Liver (tissue), 10 donors: ENCODE measurements at places on chromosomes 1 and 21.

DNA sequence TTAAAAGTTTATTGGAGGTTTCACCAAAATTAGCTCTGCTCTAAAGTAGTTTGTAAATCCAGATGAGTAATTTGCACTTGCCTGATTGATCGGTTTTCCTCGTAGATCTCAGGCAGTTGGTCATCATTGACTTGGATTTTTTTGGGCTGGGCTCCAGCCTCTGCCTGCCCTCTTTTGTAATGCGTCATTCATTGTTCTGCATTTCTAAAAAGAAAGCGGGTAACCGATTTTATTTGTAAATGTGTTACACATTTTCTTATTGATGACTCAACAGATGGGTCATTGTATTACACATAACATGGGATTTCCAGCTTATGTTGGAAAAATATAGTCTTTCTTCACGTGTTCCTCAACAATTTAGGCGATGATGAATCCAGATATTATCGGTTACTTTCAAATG is 5.5 kb downstream of the ETS2 start:
- DNase-seq = no peak

DNA sequence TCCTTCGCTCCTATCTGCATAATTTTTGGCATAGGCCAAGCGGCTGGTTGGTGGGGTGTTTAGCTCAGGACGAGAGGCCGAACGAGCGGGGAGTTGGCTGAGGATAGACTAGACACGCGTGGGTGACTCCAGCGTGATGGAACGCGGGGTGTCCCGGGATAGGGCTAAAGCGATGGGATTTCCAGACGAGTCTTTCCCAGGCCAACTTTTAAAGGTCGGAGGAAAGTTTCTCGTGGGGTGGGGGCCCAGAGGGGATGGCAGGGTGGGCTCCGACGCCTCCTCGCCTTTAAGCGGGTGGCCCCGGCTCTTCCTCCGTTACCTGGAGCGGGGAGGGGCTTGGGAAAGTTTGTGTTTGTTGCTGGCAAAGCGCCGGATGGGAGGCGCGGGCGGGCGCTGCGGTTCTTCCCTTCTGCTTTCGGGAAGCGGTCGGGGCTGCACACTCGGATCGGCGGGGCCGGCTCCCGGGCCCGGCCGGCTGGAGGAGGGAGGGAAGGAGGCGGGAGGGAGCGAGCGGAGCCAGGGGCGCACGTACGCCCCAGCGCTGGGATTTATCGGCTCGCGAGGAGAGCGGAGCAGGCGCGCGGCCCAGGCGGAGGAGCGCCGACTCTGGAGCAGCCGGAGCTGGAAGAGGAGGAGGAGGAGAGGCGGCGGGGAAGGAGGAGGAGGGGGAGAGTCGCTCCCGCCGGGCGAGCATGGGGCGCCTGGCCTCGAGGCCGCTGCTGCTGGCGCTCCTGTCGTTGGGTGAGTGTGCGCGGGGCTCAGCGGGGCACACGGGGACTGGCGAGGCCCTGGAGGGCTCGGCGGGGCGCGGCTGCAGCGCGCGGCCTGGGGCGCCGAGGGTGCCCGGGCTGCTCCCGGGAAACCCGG is at the start of gene PTGFRN:
Gene PTGFRN, plus strand, starts transcription at position 405 of the 867 bp plus-strand sequence. Its CDS starts 288 bp downstream, at position 693.
- peak; percentile 61 for DNase-seq

GRCh38 chr1:170415710-170416372 is 116.1 kb upstream of the GORAB start:
- DNase-seq = no peak

GRCh38 chr1:8276932-8277331 is 41.0 kb upstream of the SLC45A1 start:
- no peak for DNase-seq

DNA sequence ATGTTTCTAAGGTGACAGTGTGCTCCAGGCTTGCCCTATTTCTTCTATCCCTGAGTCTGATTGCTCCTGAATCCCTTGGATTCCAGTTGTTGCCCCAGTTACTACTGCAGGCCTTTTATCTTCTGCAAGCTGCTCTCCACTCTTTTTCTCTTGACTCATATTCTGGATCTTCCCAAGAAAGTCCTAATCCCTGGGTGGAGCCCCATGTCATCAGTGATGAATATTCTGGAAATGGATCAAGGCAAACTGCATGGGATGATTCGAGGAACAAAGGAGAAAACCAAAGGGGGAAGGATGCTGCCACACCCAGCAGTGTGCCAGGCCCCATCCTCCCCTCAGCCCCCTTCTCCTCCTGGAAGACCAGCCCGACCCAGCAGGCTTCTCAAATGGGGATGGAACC is 63.3 kb upstream of the ATP2B4 start:
- DNase-seq = no peak

DNA sequence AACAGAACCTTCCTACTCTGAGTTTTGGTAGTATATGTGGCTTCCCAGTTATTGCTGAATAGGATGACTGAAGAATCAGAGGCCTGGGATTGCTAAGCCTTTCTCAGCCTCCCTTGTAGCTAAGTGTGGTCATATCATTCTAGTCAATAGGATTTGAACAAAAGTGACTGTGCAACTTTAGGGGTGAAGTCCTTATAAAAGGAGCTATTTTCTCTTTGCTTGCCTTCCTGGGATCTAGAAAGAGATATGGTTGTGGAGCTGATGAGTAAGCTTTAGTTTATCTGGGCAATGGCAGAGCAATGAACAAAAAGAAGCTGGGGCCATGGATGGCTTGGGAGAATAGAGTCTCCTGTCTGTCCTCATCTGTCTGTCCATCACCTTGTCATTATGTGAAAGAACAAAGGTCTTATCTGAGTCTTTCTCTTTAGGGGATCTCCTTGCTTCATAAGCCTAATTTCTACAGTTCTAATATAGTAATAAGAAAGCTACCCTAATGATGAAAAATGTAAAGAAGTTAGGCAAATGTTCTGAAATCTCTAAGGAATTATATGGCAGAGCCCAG is 91.5 kb downstream of the TENT5C start:
- no peak for DNase-seq

GRCh38 chr1:244353551-244354091 is 98.1 kb downstream of the ADSS2 start:
- DNase-seq = no peak

GRCh38 chr1:214331827-214332423 is 51.0 kb downstream of the SMYD2 start:
- DNase-seq = peak; percentile 57

DNA sequence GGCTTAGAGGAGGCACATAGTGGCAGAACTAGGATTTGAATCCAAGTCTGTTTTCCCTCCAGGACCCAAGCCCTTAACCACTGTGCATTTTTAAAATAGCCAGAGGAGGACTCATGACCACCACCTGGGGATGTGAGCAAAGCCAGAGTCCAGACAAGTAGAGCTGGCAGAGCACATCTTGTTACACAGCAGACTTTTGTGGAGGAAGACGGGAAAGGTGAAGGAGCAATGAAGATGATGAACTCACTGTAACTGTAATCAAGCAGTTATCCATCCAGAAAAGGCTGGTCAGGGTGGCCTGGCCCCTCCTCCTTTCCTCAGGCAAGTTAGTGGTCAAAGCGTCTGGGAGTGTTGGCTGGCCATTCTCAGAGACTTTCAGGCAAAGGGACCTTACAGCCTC is 50.9 kb downstream of the SLC44A3 start:
- no peak for DNase-seq

GRCh38 chr1:8533124-8533523 is 215.2 kb downstream of the SLC45A1 start:
- DNase-seq = no peak

DNA sequence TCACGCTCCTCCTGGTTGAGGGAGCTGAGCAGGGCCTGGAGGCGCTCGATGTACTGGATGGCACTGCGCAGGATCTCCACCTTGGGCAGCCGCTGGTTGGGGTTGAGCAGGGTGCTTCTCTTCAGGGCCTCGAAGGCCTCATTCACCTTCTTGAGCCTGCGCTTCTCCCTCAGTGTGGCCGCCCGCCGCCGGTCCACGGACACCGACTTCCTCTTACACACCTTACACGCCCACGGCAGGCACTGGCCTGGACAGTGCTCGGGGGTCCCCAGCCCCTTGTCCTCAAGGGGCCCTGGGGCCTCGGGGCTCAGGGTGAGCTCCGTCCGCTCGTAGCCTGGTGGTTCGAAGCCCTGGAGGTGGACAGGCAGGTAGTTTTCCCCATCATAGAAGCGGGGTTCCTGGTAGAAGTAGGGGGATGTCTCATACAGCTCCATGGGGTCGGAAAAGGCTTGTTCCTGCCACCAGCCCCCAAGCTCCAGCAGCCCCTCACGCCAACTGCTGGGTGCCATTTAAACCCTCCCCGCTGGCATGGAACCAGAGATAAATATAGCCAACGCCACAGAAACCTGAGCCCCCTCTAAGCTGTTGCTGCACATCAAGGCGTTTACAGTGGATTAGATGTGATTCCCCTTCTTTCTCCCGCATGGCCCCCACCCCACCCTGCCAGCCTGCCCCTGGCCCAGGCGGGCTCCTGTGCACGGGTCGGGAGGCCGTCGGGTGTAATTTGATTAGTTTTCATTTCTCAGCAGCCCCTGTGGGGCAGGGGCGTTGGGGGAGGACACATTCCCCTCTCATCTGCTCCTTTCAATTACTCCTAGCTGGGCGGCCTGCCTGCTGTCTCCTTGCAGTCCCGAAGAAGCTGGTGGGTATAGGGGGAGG is at the start of gene MYOG:
Gene MYOG, minus strand, starts transcription at position 485 of the 879 bp plus-strand sequence. Its CDS starts 51 bp downstream, at position 434.
- DNase-seq = no peak

GRCh38 chr1:202807451-202807925 is 733 bp downstream of the KDM5B start:
- peak; percentile 51 for DNase-seq

- DNase-seq = peak; percentile 45
Measured at GRCh38 chr1:206555473-206555935, 48.2 kb downstream of the RASSF5 start.

- peak; percentile 26 for DNase-seq
Measured at GRCh38 chr21:46038871-46039397, 57.4 kb downstream of the COL6A1 start.

- no peak for DNase-seq
Measured at GRCh38 chr1:151935154-151935553, 25.8 kb upstream of the THEM4 start.
